ENCODE measurements at places on chromosomes 6 and 20. TPM values are rescaled to one million over a fixed set of nuclear protein-coding genes. Genes with fewer than 3 reads are reported as not detected.

GRCh38 chr6:16759646-16760515 is 1.4 kb downstream of the ATXN1 start:
- ATAC-seq = peak; percentile 84

Gene DEFB115
- total RNA-seq = not detected

Gene LIN28B
- total RNA-seq = not detected

DNA sequence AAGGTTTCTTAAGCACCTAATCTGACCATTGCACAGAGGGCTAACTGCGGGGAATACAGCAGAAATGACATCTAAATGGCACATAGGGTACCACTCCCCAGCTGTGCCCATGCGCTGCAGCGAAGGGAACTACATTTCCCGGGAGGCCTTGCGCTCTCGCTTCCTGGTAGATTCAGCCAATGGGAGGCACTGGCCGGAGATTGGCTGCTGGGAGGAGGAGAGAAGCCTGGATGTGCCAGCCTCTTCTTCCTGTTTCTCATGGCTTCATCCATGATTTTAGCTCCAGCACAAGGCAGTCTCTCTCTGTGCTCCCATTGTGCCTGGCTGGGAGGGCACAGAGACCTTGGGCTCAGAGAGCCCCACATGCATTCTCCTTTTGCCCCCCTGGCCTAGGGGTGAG is 101.7 kb upstream of the FOXA2 start:
- peak; percentile 47 for ATAC-seq

DNA sequence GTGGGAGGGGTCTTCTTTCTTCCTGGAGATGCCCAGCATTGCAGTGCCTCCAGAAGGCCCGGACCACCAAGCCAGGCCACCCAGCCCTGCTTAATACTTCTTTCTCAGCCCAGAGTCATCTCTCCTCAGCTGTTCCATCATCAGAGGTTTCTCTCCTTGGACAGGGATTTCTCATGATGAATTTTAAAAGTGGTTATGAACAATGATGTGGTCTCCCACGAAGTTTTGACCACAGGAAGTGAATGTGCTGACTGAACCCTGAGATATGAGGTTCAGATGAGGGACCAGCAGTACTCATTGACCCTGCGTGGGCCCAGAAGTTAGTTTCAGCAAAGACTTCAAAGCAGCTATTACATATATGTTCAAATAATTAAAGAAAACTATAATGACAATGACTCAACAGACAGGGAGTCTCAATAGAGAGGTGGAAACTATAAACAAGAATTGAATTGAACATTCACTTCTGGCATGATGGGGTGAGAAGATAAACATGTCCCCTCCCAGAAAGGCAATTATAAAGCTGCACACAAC is 114.5 kb upstream of the SLC22A16 start:
- no peak for ATAC-seq

Gene HLA-G
- 0.16 TPM for total RNA-seq

- no peak for ATAC-seq
Observed at GRCh38 chr6:95517568-95517967, 59.8 kb upstream of the MANEA start.

GRCh38 chr20:63483834-63484233 is 11.4 kb upstream of the KCNQ2 start:
- no peak for ATAC-seq

- ATAC-seq = no peak
Observed at GRCh38 chr20:57844626-57845596, 135.1 kb upstream of the PMEPA1 start.

Gene EYS
- not detected for total RNA-seq

Gene TAAR1
- total RNA-seq = not detected

- no peak for ATAC-seq
Observed at GRCh38 chr6:47381036-47381435, 71.3 kb upstream of the TNFRSF21 start.

GRCh38 chr6:78611886-78612480 is 255.4 kb upstream of the IRAK1BP1 start:
- ATAC-seq = no peak

GRCh38 chr6:12548526-12548925 is 168.0 kb upstream of the PHACTR1 start:
- ATAC-seq = no peak

DNA sequence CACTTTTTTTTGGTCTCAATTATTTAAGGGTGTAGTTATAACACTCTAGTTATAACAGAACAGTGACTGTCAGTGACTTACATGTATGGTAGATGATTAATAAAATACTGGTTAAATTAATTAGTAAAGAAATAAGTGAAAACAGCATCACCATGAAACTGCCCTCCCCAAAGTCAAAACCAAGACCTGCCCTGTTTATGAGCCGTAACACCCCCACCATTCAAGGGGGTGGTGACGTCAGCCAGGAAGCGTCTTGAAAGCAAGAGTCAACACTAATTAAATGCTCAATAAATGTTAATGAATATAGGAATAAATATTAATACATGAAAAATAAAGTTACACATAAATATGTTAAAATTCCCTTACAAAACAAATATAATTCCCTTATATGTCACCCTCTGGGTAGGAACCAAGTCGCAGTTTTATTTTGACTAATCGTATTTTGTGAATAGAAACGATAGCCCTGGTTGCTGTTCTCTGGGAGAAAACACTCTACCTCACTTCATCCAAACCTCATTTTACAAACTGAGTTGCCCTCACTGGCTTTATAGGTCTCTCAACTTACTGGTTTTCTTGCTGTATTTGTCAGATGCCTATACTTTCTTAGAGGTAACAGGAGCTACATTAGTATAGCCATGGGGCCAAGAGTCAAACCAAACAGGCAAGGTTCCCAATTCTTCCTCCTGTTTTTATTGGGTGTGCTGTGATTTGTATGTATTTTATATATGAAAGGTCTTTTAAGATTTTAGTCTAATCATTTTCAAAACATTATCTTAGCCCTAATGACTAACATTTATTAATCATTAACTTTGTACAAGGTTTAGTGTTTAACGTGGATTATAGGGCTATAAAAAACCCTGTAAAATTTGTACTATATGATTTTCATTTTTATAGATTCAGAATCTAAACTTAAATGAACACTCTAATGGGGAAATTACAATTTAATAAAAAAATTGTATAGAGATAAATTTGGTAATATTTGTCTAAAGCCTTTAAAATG is 227.9 kb upstream of the IRAK1BP1 start:
- no peak for ATAC-seq

DNA sequence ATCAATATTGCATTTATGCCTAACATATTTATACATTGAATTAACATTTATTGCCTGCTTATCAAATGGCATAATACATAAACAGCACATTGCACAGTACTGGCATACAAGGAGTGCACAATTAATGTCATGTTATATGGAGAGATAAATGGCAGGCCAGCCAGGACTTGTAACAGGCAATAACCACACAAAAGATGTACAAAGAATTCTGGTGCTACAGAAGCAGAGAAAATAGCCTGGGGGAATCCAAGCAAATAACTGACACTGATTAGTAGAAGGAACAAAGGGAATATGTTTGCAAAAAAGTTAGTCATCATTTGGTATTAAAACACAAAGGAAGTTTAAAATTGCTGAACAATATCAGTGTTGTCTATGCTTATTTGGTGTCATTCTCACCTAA is 27.3 kb downstream of the COL21A1 start:
- ATAC-seq = peak; percentile 91

Gene ATXN1
- 29.3 TPM for total RNA-seq

GRCh38 chr6:52724406-52725121 is 38.7 kb downstream of the GSTA2 start:
- peak; percentile 85 for ATAC-seq

Gene MATN4
- 0.16 TPM for total RNA-seq

Gene BPHL
- 27.0 TPM for total RNA-seq

- ATAC-seq = no peak
Observed at GRCh38 chr6:167744681-167745669, 81.7 kb upstream of the AFDN start.

All from esophagus mucosa (tissue), 1 donor.